ENCODE measurements at places on chromosomes 11 and 22.
A peak's percentile ranks its signal among the peaks of the same experiment; 100 is the strongest.

DNA sequence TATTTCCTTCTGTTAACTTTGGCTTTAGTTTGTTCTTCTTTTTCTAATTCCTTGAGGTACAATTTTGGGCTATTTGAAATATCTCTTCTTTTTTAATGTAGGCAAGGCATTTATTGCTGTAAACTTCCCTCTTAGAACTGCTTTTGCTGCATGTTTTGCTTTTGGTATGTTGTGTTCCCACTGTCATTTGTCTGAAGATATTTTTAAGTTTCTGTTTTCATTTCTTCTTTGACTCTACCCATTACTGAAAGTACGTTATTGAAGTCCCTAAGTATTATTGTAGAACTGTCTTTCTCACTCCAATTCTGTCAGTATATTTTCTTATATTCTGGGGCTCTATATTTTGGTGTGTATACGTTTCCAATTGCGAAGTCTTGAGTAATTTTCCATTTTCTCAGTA, 77.9 kb downstream of the KCNQ1OT1 start:
- DNase-seq, result no peak

DNA sequence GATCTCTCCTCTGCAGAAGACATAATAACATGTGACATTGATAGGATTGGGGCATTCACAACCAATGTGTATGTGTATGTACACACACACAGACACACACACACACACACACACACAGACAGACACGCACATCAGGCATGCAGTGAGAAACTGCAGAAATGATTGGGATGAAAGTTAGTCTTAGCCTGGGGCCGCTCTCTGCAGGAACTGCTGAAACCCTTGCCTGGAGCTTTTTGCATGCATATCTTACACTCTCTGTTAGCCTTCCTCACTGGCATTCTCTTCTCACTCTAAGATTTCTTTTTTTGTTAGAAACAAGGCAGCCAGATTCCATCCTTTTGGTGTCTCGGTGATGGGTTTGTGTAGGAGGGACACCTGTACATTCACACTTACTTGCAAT, 337.9 kb downstream of the NELL1 start:
- DNase-seq, result no peak

DNA sequence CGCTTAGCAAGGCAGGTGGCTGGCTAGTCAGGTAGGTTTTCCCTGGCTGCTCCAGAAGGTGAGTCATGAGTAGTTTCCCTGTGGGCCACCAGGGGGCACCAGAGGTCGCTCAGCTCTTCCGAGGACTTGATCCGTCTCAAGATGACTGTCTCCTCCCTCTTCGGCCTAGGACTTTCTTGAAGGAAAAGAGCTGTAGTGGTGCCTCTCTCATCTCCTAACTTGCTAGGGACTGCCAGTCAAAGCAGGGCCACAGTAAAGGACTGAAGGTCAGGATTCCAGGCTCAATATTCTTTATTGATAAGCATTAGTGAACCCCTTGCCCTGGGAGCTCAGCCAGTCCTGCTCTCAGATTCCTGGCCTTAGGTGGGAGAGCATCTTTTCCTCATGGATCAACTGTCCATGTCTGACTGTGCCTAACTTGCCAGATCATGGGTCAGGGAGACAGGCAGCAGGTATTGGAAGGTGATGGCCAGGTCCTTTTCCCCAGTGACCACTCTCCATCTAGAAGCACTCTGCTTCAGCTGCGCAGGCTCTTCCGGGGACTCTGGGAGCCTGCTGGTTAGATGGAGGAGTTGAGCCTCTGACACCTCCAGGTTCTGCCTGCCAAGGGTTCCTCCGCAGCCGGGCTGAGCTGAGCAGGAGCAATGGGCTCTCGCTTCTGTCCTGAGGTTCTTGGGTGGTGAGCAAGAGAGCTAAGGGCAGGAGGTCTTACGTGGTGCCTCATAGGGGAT, 1.9 kb downstream of the POLD4 start:
- no peak for DNase-seq

GRCh38 chr11:95788921-95789505, 569 bp downstream of the FAM76B start:
- no peak for DNase-seq

- peak; percentile 29 for DNase-seq
Observed at GRCh38 chr11:74470526-74470925, 3.2 kb upstream of the KCNE3 start.

DNA sequence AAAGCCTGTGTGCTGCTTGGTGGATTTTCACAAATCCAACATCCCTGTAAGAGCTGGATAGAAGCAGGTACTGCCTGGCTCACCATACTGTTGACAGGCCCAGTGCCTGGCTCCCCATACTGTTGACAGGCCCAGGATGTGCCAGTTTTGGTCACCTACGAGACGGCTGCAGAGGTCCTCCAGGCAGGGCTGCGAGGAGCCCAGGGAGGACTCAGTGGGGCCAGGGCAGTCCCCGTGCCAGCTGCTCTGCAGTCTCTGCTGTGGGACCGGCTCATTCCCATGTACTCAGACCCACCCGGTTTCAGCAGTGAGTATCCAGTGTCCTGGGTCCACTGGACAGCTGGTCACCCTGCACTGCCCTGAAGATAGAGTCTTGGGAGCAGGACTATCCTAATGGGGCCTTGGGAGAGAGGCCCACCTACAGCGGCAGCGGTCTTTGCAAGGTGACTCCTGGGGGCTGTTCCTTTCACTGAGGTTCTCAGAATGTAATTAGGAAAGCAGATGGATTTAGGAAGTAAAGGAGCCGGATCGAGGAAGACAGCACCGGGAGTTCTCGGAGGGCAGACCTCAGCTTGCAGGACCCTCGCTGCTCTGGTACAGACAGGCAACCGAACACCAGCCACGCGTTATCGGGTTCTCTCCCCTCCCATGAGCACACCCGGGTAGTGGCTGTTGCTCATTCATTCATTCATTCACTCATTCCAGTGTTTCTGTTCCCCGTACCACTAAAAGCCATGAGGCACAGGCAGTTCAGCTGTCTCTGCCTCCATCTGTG, 106.1 kb downstream of the CTTN start:
- DNase-seq, result no peak
